ENCODE measurements at places on chromosomes 3 and 15. TPM values are rescaled to one million over a fixed set of nuclear protein-coding genes. Genes with fewer than 3 reads are reported as not detected.

Gene TRPM1
- polyA plus RNA-seq: not detected

Gene FBXW12
- polyA plus RNA-seq: not detected

Gene WDR72
- not detected for polyA plus RNA-seq

Gene TBC1D23
- 65.7 TPM for polyA plus RNA-seq

Gene ANKUB1
- polyA plus RNA-seq: not detected

Gene GALNT15
- 23.0 TPM for polyA plus RNA-seq

Gene CDC25A
- polyA plus RNA-seq: 2.1 TPM

Gene GABRG3
- not detected for polyA plus RNA-seq

Gene MYO9A
- 14.3 TPM for polyA plus RNA-seq

Gene CHRNA5
- 5.2 TPM for polyA plus RNA-seq

Gene DAPK2
- 0.57 TPM for polyA plus RNA-seq

Gene GMNC
- 0.02 TPM for polyA plus RNA-seq

Gene NLGN1
- polyA plus RNA-seq: 1.7 TPM

Gene DZIP1L
- polyA plus RNA-seq: 5.7 TPM

Gene SLC6A1
- polyA plus RNA-seq: not detected

Gene AGBL1
- polyA plus RNA-seq: not detected

Gene EPHB3
- polyA plus RNA-seq: 1.9 TPM

Gene CLSTN2
- polyA plus RNA-seq: 0.04 TPM

Gene GRIP2
- polyA plus RNA-seq: not detected

Gene UQCC5
- polyA plus RNA-seq: 9.5 TPM

Gene DENND4A
- 19.1 TPM for polyA plus RNA-seq

Gene TRH
- not detected for polyA plus RNA-seq

Gene SLC15A2
- 0.63 TPM for polyA plus RNA-seq

Gene CACNA1D
- 0.07 TPM for polyA plus RNA-seq

Gene ATP13A4
- polyA plus RNA-seq: 0.04 TPM

Gene TFRC
- polyA plus RNA-seq: 121 TPM

Gene MCF2L2
- not detected for polyA plus RNA-seq

Gene CCRL2
- polyA plus RNA-seq: 0.16 TPM

Gene SCG5
- 44.4 TPM for polyA plus RNA-seq

Gene LTF
- polyA plus RNA-seq: 0.10 TPM

Gene GRAMD2A
- 0.32 TPM for polyA plus RNA-seq

Gene CCR3
- not detected for polyA plus RNA-seq

Gene C3orf85
- polyA plus RNA-seq: not detected

Gene TRMT10C
- 19.4 TPM for polyA plus RNA-seq

Gene NIPA2
- polyA plus RNA-seq: 64.6 TPM

Gene EIF2B5
- polyA plus RNA-seq: 29.8 TPM

Gene OR5K2
- not detected for polyA plus RNA-seq

Gene CCR8
- polyA plus RNA-seq: not detected

Gene CCR5
- polyA plus RNA-seq: not detected

Gene CCR1
- polyA plus RNA-seq: not detected

Gene SMARCC1
- polyA plus RNA-seq: 34.3 TPM

Gene GOLGA8F
- not detected for polyA plus RNA-seq

Gene PARP15
- 0.09 TPM for polyA plus RNA-seq

Gene ST8SIA2
- 0.33 TPM for polyA plus RNA-seq

Gene GRK7
- not detected for polyA plus RNA-seq

Gene XCR1
- polyA plus RNA-seq: not detected
